Panc1 (cell line): ENCODE measurements at places on chromosomes 13 and 19.

- H3K36me3 ChIP-seq: no peaks in the 10 kb centered on the region
- DNase-seq: no peak
- H3K27me3 ChIP-seq: no peaks in the 10 kb centered on the region
- no peak overlapping the region for H3K4me3 ChIP-seq
These were observed 26.4 kb upstream of the DPP9 start for GRCh38 chr19:4749870-4750590.

- DNase-seq: no peak
- no peaks in the 10 kb centered on the region for H3K4me1 ChIP-seq
- H3K27me3 ChIP-seq: peaks cover 8% of the 10 kb centered on the region; the same call in 1 of the 2 replicates
- no peaks in the 10 kb centered on the region for H3K36me3 ChIP-seq
- no peak overlapping the region for H3K27ac ChIP-seq
These were observed 165.2 kb downstream of the URI1 start for GRCh38 chr19:30107251-30107650.

- H3K4me1 ChIP-seq: no peaks in the 10 kb centered on the region
- no peak for DNase-seq
- H3K4me3 ChIP-seq: no peak overlapping the region
- no peaks in the 10 kb centered on the region; the same call in 1 of the 2 replicates for H3K36me3 ChIP-seq
- H3K27me3 ChIP-seq: no peaks in the 10 kb centered on the region
These were observed 70.8 kb downstream of the LNX2 start for GRCh38 chr13:27549406-27549981.

- no peaks in the 10 kb centered on the region for H3K27me3 ChIP-seq
- H3K36me3 ChIP-seq: no peaks in the 10 kb centered on the region
- H3K4me1 ChIP-seq: no peaks in the 10 kb centered on the region
- H3K4me3 ChIP-seq: no peak overlapping the region
These were observed 34.8 kb downstream of the FOXO1 start for GRCh38 chr13:40631605-40632004.

- H3K4me1 ChIP-seq: no peaks in the 10 kb centered on the region
- no peak overlapping the region for H3K4me3 ChIP-seq
- DNase-seq: no peak
- H3K27ac ChIP-seq: no peak overlapping the region
These were observed 111.7 kb downstream of the SHISA2 start for GRCh38 chr13:25939961-25940687.

- no peak for DNase-seq
- H3K36me3 ChIP-seq: no peaks in the 10 kb centered on the region
- H3K27ac ChIP-seq: peak overlapping the region; percentile 2; the same call in 1 of the 2 replicates
- H3K4me3 ChIP-seq: peak overlapping the region; percentile 36
- peaks cover 9% of the 10 kb centered on the region for H3K27me3 ChIP-seq
- H3K4me1 ChIP-seq: peaks cover 23% of the 10 kb centered on the region
These were observed 815 bp downstream of the MAP3K10 start for GRCh38 chr19:40191836-40192646.

GRCh38 chr19:19081642-19082151, 17.9 kb downstream of the SLC25A42 start:
- no peaks in the 10 kb centered on the region for H3K4me1 ChIP-seq
- H3K36me3 ChIP-seq: no peaks in the 10 kb centered on the region
- no peak overlapping the region for H3K4me3 ChIP-seq
- H3K27ac ChIP-seq: no peak overlapping the region
- H3K27me3 ChIP-seq: no peaks in the 10 kb centered on the region
- DNase-seq: no peak

DNA sequence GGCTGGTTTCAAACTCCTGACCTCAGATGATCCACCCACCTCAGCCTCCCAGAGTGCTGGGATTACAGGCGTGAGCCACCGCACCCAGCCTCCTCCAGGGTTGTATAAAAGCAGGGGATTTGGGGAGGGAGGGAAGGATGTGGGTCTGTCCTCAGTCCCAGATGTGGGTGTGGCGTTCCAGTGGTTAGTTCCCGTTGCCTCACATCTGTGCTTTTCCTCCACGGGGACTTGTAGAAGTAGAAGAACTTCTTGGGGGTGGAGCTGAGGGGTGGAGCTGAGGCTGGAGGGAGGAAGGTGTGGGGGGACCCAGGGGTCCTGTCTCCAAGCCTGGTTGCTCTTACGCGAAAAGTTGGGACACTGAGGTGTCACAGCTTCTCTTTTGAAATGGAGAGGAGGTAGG, 514 bp upstream of the MCEMP1 start:
- no peak for DNase-seq
- H3K4me1 ChIP-seq: no peaks in the 10 kb centered on the region; the same call in 1 of the 2 replicates
- H3K27ac ChIP-seq: no peak overlapping the region
- no peak overlapping the region for H3K4me3 ChIP-seq

DNA sequence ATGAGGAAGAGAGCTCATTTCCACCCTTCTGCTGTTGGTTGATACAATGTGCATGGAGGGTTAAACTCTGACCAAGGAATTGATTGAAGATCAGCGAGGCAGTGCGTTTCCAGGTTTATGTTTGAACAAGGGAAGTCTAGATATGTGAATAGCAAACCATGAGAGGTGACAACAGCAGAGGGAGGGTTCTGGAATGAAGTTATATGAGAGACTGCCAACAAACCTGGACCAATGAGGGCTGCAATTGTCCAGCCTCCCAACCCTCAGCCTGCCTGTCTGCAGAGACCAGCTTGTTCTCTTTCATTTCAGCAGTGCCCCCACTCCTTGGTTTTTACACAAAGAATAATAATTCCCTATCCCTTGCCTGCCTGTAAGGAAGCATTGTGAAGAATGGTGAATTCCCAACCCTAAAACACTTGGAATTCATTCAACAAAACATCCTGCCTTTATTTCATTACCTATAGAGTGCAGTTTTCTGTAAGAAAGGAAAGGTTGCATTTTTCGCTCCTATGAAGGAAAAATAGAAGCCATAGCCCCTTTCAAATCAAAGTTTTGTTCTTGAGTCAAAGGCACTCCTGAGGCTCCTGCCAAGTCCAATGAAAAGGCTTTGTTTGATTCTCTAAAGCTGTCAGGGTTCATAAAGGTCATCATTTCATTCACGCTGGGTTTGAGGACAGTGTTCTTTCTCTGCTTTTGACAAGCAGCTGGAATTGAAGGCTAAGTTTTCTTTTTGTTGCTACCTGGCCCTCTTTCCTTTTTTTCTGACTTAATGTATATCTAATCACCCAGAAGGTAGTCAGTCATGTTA, 53.6 kb upstream of the ABCC4 start:
- no peak for DNase-seq
- H3K4me1 ChIP-seq: no peaks in the 10 kb centered on the region
- H3K36me3 ChIP-seq: no peaks in the 10 kb centered on the region
- H3K27me3 ChIP-seq: no peaks in the 10 kb centered on the region
- H3K27ac ChIP-seq: no peak overlapping the region

GRCh38 chr13:97242755-97243497, 20.8 kb downstream of the MBNL2 start:
- peaks cover 4% of the 10 kb centered on the region; the same call in 1 of the 2 replicates for H3K36me3 ChIP-seq
- peak overlapping the region; percentile 100 for H3K27ac ChIP-seq
- H3K4me3 ChIP-seq: no peak overlapping the region
- no peaks in the 10 kb centered on the region for H3K27me3 ChIP-seq

GRCh38 chr13:97542102-97542685, 108.2 kb downstream of the RAP2A start:
- H3K27ac ChIP-seq: no peak overlapping the region
- DNase-seq: no peak
- no peaks in the 10 kb centered on the region for H3K4me1 ChIP-seq
- H3K27me3 ChIP-seq: no peaks in the 10 kb centered on the region
- H3K36me3 ChIP-seq: no peaks in the 10 kb centered on the region

DNA sequence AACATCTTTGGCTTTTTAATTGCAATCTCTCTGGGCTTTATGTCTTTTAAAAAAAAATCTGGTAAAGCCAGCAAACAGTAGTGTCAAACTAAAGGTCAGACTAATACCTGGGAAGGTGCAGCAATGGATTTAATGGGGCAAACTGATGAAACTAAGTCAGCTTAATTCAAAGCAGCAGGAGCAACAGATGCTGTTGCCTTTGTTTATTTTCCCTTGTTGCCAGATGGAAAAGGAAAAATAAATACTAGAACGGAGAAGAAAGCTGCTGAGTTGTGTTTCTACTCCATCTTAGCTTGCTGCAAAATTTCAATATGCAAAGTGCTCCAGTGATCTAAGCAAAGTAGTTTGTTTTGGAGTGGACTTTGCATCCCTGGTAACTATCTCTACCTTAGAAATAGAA, 1097.8 kb downstream of the PCDH17 start:
- H3K4me3 ChIP-seq: no peak overlapping the region
- H3K4me1 ChIP-seq: no peaks in the 10 kb centered on the region
- no peak overlapping the region for H3K27ac ChIP-seq
- no peaks in the 10 kb centered on the region for H3K27me3 ChIP-seq
- DNase-seq: no peak

- no peaks in the 10 kb centered on the region for H3K36me3 ChIP-seq
- no peak for DNase-seq
- H3K4me1 ChIP-seq: no peaks in the 10 kb centered on the region
- H3K27ac ChIP-seq: no peak overlapping the region
These were observed 9.0 kb downstream of the FPR3 start for GRCh38 chr19:51803967-51804366.

DNA sequence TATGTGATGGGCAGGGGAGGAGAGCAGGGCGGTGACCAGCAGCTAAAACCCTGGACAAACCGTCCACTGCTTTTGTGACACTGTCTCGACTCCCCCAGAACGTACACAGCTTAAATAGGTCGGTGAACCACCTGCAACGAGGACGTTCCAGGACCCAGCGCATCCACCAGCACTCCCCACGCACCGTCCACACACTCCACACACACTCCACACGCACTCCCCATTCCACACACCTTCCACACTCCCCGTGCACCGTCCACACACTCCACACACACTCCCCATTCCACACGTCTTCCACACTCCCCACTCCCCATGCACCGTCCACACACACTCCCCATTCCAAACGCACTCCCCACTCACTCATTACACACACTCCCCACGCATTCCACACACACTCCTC, 38.3 kb upstream of the C13orf46 start:
- no peaks in the 10 kb centered on the region for H3K4me1 ChIP-seq
- no peak overlapping the region for H3K27ac ChIP-seq
- H3K36me3 ChIP-seq: no peaks in the 10 kb centered on the region; the same call in 1 of the 2 replicates
- no peak for DNase-seq
- no peak overlapping the region for H3K4me3 ChIP-seq

DNA sequence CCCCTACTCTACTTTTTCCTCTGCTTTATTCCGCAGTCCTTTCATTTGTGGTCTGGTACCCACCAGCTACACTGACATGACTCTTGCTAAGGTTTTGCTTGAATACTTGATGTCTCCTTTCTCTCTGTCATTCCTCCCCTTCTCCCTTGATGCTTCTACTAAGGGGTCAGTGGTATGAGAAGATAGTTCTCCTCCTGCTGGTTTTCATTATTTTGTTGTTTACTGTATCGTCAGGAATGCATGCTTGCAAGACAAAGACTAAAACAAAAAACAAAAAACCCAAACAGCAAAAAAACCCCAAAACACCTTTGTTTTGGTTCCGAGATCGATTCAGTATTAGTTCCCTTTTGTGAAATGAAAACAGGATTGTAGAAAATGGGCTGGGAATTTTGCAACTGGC, 59.5 kb downstream of the PCCA start:
- no peak overlapping the region for H3K27ac ChIP-seq
- H3K4me1 ChIP-seq: no peaks in the 10 kb centered on the region
- no peaks in the 10 kb centered on the region for H3K27me3 ChIP-seq
- no peak overlapping the region for H3K4me3 ChIP-seq

- no peaks in the 10 kb centered on the region for H3K36me3 ChIP-seq
- H3K4me3 ChIP-seq: peak overlapping the region; percentile 29; the same call in 1 of the 2 replicates
- no peak for DNase-seq
- H3K27me3 ChIP-seq: no peaks in the 10 kb centered on the region
- H3K4me1 ChIP-seq: no peaks in the 10 kb centered on the region
These were observed 400 bp upstream of the SERP2 start for GRCh38 chr13:44373247-44373600.

GRCh38 chr13:104074326-104074725, 1008.1 kb upstream of the SLC10A2 start:
- no peaks in the 10 kb centered on the region for H3K4me1 ChIP-seq
- no peak overlapping the region for H3K27ac ChIP-seq
- no peaks in the 10 kb centered on the region for H3K36me3 ChIP-seq
- no peak for DNase-seq
- H3K4me3 ChIP-seq: no peak overlapping the region
